ENCODE measurements at places on chromosomes 6 and 20. TPM values are rescaled to one million over a fixed set of nuclear protein-coding genes. Genes with fewer than 3 reads are reported as not detected.

GCLC gene
- 22.3 TPM for total RNA-seq

OLIG3 gene
- not detected for total RNA-seq

SOX18 gene
- total RNA-seq: under 0.01 TPM

PRICKLE4 gene
- total RNA-seq: not detected

RBL1 gene
- total RNA-seq: 4.1 TPM

GJA1 gene
- total RNA-seq: 120 TPM

SH3BGRL2 gene
- 2.7 TPM for total RNA-seq

OR2H2 gene
- not detected for total RNA-seq

SOX4 gene
- 32.0 TPM for total RNA-seq

SNAP25 gene
- 4.5 TPM for total RNA-seq

DEFB125 gene
- not detected for total RNA-seq

DOP1A gene
- total RNA-seq: 22.8 TPM

SYCP2L gene
- not detected for total RNA-seq

OR2H1 gene
- total RNA-seq: not detected

RIMS1 gene
- total RNA-seq: 0.16 TPM

MEI4 gene
- total RNA-seq: not detected

KIAA1755 gene
- 3.3 TPM for total RNA-seq

LEMD2 gene
- total RNA-seq: 36.8 TPM

PAK5 gene
- not detected for total RNA-seq

ADGB gene
- total RNA-seq: not detected

TMEM200A gene
- 31.3 TPM for total RNA-seq

SNPH gene
- 9.6 TPM for total RNA-seq

ANGPT4 gene
- total RNA-seq: not detected

TULP1 gene
- total RNA-seq: not detected

ARMC12 gene
- 0.32 TPM for total RNA-seq

SEMG1 gene
- total RNA-seq: not detected

LPIN3 gene
- total RNA-seq: 4.6 TPM

PRIM2 gene
- total RNA-seq: 16.1 TPM

SLC18B1 gene
- 6.3 TPM for total RNA-seq

PLCG1 gene
- 83.7 TPM for total RNA-seq

All from bronchial smooth muscle cell (primary cell).